ENCODE measurements at places on chromosomes 16 and 17.

DNA sequence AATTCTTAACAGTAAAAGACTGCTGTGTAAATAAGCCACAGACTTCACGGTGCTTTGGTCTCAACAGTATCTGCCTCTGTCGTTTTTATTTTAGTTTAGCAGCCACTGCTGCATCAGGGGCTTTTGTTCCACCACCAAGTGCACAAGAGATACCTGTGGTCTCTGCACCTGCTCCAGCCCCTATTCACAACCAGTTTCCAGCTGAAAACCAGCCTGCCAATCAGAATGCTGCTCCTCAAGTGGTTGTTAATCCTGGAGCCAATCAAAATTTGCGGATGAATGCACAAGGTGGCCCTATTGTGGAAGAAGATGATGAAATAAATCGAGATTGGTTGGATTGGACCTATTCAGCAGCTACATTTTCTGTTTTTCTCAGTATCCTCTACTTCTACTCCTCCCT lies 7.9 kb downstream of the HERPUD1 start:
- DNase-seq, result no peak

GRCh38 chr17:78164748-78165607 lies 3.4 kb upstream of the SYNGR2 start:
- no peak for DNase-seq

GRCh38 chr17:22694362-22695227 lies 1002.3 kb downstream of the KCNJ18 start:
- no peak for DNase-seq

DNA sequence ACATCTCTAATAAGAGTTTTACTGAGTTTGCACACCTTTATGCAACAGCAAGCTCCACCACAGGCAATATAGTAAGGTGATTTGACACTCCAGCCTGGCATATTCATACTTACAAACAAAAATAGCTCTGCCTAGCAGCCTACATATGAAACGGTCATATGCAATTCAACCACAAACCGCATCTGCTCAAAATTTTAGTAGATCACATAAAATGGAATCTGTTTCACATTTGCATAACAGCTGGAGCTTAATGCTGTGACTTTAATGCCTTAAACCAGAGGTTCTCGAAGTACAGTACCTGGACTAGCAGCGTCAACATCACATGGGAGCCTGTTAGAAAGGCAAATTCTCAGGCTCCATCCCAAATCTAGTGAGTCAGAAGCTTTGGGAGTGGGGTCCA lies 578.4 kb downstream of the CDH11 start:
- no peak for DNase-seq

GRCh38 chr17:17541640-17542001 lies 45.4 kb upstream of the RASD1 start:
- DNase-seq, result no peak

- DNase-seq, result no peak
Measured at GRCh38 chr17:29253037-29253436, 6.4 kb downstream of the CRYBA1 start.

Measured in head of caudate nucleus (tissue), 42 donors.